HTR-8/SVneo (cell line): ENCODE measurements at places on chromosomes 5 and 9.

DNA sequence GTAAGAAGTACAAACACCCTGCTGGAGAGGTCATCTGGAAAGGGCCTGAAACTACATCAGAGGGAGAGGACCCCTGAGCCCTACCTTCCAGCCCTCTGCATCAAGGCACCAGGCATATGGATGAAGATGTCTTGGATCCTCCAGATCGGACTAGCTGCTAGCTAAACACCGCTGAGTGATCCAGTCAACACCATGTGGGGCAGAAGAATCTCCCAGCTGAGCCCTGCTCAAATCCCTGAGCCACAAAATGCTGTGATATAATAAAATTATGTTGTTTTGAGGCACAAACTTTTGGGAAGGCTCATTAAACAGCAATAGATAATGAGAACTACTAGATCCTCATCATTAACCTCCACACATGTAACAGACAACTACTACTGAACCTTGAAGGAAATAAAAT lies 155.2 kb downstream of the FRMD3 start:
- no peak for DNase-seq

GRCh38 chr5:41903382-41903891 lies 707 bp upstream of the RIMOC1 start:
- no peak for DNase-seq

GRCh38 chr5:38913714-38914113 lies 67.9 kb downstream of the OSMR start:
- no peak for DNase-seq

DNA sequence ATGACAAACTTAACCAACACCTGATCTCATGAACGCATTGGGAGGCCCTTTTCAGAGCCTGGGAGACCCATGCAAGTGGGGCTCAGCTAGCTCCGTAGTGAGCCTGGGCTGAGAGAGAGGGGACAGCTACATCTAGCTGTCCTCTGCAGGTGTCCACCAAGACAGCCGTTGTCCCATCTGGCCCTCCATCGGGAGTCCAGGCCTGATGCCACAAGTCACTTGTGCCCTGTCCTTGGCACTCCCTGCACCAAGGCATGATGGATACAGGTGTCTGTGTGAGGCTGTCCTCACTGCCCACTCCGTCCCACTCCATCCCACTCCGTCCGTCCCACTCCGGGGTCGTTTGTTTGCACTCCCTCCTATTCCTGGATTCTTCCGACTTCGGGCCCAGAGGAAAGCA lies 2.5 kb upstream of the EDF1 start:
- DNase-seq = no peak
